Natural killer cell (primary cell): ENCODE measurements at places on chromosomes 2 and 18. TPM values are rescaled to one million over a fixed set of nuclear protein-coding genes. Genes with fewer than 3 reads are reported as not detected.

NT5DC4 gene
- total RNA-seq = not detected

UGP2 gene
- total RNA-seq = 117 TPM

DNA sequence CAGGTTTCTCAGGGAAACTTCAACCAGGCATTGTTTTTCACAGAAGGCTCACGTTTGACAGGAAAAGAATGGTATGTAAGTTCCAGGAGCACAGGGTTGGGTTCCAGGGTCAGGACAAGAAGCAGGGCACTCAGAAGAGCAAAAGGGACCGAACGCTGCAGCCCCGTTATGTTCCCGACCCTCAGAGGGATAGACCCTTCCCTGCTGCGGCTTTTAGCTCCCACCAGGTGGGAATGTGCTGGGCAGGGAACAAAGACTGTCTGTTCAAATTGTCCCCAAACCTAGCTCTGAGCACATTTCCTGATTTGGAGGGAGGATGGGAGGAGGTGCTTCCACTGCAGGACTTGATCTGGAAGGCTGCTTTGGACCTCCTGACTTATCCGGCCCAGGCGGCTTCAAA is 130.1 kb downstream of the RAB3GAP1 start:
- no peak for DNase-seq
- no peaks in the 10 kb centered on the region for H3K4me1 ChIP-seq
- H3K27me3 ChIP-seq = no peaks in the 10 kb centered on the region
- no peak overlapping the region for H3K27ac ChIP-seq

GRCh38 chr2:23595601-23596251 is 210.7 kb downstream of the KLHL29 start:
- no peaks in the 10 kb centered on the region for H3K36me3 ChIP-seq
- no peak for DNase-seq
- no peak overlapping the region for H3K4me3 ChIP-seq
- no peaks in the 10 kb centered on the region for H3K27me3 ChIP-seq
- no peak overlapping the region for H3K27ac ChIP-seq

DNA sequence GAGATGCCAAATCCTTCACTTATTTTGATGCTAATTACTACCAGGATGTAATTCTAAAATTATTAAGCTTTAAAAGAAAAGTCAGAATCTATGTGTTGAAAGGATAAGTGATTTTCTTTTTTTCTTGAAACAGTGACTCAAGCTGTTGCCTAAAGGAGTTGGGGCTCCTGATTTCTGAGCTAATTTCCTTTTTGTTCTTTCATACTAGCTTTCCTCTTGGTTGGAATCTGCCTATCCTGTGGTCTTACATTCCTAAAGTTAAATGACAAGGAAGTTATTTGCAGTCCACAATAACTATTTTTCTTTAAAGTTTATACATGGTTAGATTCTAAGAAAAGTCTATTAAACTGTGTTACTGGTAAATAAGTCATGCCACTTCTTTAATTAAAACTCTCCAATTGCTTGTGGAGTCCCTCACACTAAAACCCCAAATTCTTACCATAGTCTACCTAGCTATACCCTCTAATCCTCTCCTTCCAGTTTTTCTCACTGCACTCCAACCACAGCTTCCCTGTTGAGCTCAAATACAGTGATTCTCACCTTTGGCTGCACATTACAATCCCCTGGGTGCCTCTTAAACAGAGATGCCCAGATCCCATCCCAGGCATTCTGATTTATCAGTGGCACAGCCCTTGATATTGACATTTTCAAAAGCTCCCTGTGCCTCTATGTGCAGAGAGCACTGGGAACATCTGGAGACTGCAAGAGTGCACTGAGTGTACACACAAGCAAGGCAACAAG is 63.3 kb upstream of the EFEMP1 start:
- no peak for DNase-seq
- no peak overlapping the region for H3K4me3 ChIP-seq
- H3K4me1 ChIP-seq = no peaks in the 10 kb centered on the region
- no peaks in the 10 kb centered on the region for H3K36me3 ChIP-seq
- H3K27ac ChIP-seq = no peak overlapping the region

GRCh38 chr2:176584333-176584732 is 315.1 kb downstream of the MTX2 start:
- H3K4me3 ChIP-seq = no peak overlapping the region
- H3K27me3 ChIP-seq = peaks cover 5% of the 10 kb centered on the region
- H3K27ac ChIP-seq = no peak overlapping the region

DNA sequence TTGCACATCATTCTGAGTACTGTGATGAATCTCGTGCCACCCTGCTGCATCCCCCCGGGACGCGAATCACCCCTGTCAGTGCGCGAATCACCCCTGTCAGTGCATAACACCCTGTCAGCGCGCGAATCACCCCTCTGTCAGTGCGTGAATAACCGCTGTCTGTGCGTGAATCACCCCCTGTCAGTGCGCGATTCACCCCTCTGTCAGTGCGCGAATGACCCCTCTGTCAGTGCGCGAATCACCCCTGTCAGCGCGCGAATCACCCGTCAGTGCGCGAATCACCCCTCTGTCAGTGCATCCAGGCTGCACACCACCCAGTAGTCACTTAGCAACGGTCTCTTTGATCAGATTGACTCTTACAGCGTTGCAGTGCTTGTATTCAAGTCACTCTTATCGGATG is 134.4 kb upstream of the TPO start:
- no peaks in the 10 kb centered on the region for H3K36me3 ChIP-seq
- H3K4me3 ChIP-seq = no peak overlapping the region
- no peak for DNase-seq
- no peak overlapping the region for H3K27ac ChIP-seq
- no peaks in the 10 kb centered on the region for H3K4me1 ChIP-seq
- H3K27me3 ChIP-seq = no peaks in the 10 kb centered on the region

DNA sequence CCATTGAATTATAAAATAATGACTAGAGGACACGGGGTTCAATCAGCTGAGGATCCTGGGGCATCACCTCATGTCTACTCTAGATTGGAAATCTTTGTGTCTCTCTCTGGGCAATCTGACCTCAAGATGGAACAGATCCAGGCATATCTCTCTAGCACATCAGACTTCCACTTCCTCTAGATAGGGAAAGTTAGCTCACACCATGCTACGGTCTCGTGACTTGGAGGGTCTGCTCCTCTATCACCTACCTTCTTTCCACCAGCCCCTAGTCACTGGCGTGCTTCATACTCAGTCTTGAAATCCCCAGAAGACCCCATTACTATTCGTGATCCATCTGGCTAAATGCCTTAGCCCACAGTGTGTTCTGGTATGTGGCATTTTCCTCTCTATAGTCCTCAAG is 148.8 kb downstream of the ANKRD44 start:
- H3K27me3 ChIP-seq = no peaks in the 10 kb centered on the region
- no peak for DNase-seq
- H3K4me1 ChIP-seq = peaks cover 54% of the 10 kb centered on the region
- H3K36me3 ChIP-seq = peaks cover 6% of the 10 kb centered on the region

GRCh38 chr2:172091761-172092566 is 6.7 kb downstream of the DLX1 start:
- no peak overlapping the region for H3K4me3 ChIP-seq
- peaks cover 44% of the 10 kb centered on the region for H3K4me1 ChIP-seq
- H3K27ac ChIP-seq = no peak overlapping the region
- DNase-seq = no peak
- peaks cover 94% of the 10 kb centered on the region for H3K27me3 ChIP-seq
- no peaks in the 10 kb centered on the region for H3K36me3 ChIP-seq

DNA sequence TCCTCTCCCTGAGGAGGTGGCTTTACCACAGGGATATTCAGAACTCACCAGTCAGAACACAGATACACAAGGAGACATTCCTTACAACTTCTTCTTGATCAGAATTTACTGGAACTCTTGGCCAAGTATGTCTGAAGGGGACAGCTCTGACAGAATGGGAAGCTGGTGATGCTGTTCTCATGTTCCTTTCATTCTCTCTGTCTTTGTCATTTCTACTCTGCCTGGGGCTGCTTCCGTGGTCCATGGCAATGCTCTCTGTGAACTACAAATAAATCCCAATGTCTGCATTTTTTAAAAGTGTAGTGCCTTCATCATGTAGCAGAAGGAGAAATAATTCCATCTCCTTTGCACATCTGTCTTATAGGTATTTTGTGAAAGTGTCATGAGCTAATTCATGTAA is 730.3 kb downstream of the CNTNAP5 start:
- H3K4me3 ChIP-seq = no peak overlapping the region
- no peaks in the 10 kb centered on the region for H3K4me1 ChIP-seq

- peaks cover 44% of the 10 kb centered on the region for H3K36me3 ChIP-seq
- no peak overlapping the region for H3K27ac ChIP-seq
- no peak overlapping the region for H3K4me3 ChIP-seq
- H3K4me1 ChIP-seq = peaks cover 8% of the 10 kb centered on the region
- no peaks in the 10 kb centered on the region for H3K27me3 ChIP-seq
Observed at GRCh38 chr2:7030810-7031209, 113.6 kb downstream of the RNF144A start.

GRCh38 chr2:118168615-118169014 is 80.3 kb downstream of the INSIG2 start:
- no peaks in the 10 kb centered on the region for H3K36me3 ChIP-seq
- H3K27me3 ChIP-seq = no peaks in the 10 kb centered on the region
- no peak overlapping the region for H3K4me3 ChIP-seq
- peaks cover 9% of the 10 kb centered on the region for H3K4me1 ChIP-seq
